ENCODE measurements at places on chromosomes 6 and 20.

DNA sequence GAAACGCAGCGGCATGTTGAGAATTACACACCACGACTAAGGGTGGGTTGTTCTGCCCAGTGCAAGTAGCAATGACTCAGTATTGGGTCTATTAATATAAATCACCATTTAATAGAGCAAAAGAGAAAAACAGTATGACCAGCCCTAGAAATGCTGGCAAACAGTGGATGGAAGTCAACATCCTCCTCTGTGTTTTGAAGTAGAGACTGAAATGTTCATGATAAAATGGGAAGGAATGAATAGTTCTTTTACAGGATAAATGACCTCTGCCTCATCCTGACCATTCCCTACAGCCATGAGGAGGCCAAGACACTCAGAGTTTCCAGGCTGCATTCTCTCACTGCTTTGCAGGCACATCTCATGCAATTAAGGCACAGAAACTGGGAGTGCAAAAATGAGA, 111.8 kb downstream of the PSMB1 start:
- no peak for DNase-seq

DNA sequence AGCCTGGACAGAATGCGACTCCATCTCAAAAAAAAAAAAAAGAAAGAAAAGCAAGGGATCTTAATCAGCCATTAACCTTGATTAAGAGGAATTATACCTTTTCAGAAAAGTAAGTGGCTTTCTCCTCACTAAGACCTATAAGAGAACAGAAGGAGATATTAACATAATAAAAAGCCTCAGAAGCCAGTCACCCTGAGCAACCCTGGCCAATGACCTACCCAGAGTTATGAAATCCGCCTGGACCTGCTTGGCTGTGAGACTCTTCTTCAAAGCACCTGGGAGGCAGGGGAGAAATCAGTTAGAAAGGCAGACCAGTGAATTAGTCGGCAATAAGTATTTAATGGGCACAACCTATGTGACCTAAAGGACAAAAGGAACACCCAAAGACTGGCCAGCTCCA, 32.7 kb upstream of the C20orf203 start:
- no peak for DNase-seq

GRCh38 chr6:97427648-97428047, 144.6 kb upstream of the MMS22L start:
- DNase-seq = no peak

DNA sequence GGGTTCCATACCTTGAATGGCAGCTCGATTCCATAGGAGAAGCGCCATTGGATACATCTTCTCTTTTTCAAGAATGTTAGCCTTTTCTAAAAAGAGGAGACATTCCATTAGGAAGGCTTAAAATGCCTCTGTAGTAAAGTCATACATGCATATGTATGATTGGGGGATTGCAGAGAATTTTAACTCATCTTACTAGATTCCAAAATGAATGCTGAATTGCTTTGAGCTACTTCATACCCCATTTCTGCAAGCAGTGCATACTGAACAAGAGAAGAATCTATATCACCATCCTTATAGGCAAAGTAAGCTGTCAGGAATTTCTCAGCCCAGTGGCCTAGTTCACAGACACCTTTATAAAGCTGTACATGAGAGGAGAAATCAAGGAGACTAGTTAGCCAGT, 80.3 kb downstream of the NDUFAF5 start:
- no peak for DNase-seq

- DNase-seq = no peak
Measured at GRCh38 chr6:110524305-110524704, 47.9 kb upstream of the SLC22A16 start.

GRCh38 chr6:40852779-40853373, 186.1 kb downstream of the UNC5CL start:
- DNase-seq = no peak

DNA sequence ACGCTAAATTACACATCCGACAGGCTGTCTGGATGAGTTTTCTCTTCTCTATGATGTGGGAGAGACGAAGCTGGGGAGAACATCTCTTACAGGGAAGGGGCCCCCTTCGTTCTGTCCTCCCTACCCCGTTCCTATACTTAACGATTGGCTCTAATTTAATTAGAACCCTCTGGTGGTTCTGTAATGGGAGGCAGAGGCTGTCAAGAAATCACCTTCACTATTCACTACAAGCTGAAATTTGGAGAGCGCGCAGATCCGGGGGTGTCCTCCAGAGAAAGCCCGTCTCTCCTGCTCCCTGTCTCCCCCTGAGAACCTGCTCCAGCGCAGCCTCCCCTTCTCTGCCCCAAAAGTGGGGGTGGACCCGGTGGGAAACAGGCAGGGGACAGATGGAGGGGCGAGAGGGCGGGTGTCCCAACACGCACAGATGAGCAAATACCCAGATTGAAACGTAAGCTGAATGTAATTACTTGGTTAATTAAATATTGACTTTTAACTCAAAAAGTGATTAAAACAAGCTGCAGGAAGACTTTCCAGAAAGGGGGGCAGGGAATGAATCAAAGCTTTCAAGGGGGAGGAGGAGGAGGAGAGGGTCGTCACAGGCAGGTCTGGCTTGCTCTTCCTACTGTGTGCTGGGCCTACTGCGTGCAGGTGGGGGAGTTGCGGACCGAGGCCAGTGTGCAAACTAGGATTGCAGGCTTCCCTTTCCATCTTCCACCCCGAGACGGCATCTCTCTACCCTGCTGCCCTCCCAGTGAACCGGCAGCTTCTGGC, 1.3 kb downstream of the SULF2 start:
- no peak for DNase-seq

DNA sequence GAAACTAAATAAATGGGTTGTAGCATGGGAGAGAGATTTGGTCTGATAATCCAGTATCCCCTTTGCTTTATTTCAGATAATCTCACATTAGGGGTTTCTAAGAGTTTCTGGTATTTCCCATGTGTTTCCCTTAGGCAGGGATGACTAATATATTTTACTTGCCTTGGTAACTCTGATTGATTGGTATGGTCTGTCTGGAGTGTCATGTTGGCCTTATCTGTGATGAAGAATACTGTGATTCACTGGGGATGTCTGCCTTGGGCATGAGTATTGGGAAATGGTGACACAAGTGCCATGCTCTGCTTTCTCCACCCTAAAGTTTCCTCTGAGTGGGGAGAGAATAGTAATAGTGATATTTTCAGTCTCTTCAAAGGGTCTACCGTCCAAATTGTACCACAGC, 10.1 kb downstream of the SLC22A2 start:
- DNase-seq = no peak

DNA sequence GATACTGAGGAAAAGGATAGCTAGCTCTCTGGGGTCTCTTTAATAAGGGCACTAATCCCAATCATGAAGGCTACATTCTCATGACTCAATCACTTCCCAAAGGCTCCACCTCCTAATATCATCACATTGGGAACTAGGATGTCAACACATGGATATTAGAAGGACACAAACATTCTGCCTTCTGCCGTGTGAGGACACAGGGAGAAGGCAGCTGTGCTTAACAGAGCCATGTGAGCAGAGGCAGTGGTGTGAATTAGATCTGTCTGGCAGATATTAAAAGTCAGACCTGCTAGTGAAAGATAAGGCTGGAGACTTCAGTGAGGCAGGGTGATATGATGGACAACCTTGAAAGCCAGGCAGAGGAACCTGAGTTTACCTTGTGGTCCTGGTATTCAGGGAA, 341.9 kb downstream of the ARHGAP18 start:
- no peak for DNase-seq

- DNase-seq = no peak
Measured at GRCh38 chr6:45617441-45617840, 239.7 kb upstream of the SUPT3H start.
